ENCODE measurements at places on chromosomes 1 and 21.

DNA sequence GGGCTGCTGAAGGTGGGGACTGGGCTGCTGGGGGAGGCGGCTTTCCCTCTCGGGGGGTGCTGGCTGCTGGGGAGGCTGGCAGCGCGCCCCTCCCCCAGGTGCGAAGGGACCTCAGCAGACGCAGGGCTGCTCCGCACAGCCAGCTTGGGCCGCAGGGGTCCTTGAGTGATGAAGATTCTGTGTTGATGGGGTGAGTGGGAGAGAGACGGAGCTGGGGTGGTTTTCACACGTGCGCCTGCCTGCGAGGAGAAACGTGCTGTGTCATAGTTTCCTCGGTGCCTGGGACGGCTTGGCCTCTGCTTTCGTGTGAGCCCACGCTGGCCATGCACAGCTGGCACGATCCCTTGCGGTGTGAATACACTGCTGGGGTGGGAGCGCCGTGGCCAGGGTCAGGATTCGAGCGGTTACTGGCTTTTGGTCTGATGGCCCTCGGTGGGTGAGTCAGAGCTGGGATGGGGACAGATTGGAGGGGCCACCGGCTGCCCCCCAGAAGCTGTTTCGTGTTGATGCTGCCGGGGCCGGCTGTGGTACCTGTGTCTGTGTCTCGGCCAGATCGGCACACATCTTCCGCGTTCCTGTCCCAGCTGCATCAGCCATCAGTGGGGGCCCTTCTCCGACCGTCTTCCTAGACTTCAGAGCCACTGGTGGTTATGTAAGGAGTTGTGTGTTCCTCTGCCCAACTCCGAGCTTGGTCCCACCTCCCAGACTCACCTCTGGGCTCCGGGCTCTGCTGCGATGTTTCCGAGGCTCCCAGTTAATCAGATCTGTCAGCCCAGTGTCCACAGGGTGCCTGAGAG lies 24.9 kb downstream of the PRKCZ start:
- DNase-seq = no peak

- no peak for DNase-seq
Measured at GRCh38 chr1:245234217-245235081, 79.7 kb downstream of the KIF26B start.

GRCh38 chr1:66532214-66532613 lies 1.7 kb upstream of the SGIP1 start:
- no peak for DNase-seq

- DNase-seq = no peak
Measured at GRCh38 chr1:184881941-184882913, 92.1 kb downstream of the NIBAN1 start.

DNA sequence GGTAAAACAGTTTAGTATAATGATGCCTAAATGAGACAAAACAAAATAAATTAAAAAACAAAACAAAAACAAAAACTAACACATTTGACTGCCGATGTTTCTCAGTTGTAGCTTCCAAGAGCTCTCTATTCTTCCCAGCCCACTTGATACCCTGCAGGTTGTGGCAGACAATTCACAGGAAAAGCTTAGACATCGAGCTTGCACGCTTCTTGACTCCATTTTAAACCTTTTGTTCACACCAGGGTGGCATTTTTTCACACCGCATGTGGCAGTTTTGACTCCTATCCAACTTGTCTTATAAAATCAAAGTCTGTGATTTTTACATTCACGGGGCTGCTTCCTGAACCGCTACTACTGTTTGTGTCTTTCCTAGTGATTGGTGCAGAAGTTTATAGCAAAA lies 575.9 kb downstream of the USP25 start:
- DNase-seq = no peak

GRCh38 chr1:41794031-41794430 lies 124.7 kb downstream of the HIVEP3 start:
- no peak for DNase-seq

GRCh38 chr1:161096015-161096414 lies 2.1 kb upstream of the KLHDC9 start:
- no peak for DNase-seq

- DNase-seq = no peak
Measured at GRCh38 chr1:22971611-22972405, 858 bp downstream of the LACTBL1 start.

- no peak for DNase-seq
Measured at GRCh38 chr1:154253671-154254070, 18.8 kb upstream of the HAX1 start.

DNA sequence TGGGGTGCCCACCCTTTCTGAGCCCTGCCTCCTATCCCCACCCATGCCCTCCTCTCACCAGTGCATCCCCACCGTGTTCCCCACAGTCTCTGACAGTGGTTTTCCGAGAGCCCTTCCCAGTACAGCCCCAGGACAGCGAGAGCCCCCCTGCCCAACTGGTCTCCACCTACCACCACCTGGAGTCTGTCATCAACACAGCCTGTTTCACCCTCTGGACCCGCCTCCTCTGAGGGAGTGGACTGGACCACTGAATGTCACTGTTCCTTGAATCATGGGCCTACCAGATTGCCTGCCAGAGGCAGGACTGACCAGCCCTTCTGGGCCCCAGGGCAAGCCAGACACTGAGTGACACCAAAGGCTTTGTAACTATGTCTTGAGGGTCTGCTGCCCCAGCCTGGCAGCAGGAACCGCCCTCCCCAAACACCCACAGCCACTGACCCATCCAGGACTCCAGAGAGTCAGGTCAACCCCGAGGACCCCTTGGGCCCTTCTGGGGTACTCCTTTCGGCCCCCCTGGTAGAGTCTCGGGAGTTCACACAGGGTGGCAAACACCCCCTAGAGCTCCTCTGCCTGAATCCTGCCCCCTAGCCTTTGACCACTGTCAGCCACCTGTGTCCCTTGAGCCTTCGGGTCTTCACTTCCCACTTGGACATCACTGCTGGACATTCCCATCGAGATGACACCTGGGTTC lies 3.3 kb downstream of the HYI start:
- no peak for DNase-seq

- no peak for DNase-seq
Measured at GRCh38 chr1:244963231-244963826, 99.0 kb upstream of the HNRNPU start.

DNA sequence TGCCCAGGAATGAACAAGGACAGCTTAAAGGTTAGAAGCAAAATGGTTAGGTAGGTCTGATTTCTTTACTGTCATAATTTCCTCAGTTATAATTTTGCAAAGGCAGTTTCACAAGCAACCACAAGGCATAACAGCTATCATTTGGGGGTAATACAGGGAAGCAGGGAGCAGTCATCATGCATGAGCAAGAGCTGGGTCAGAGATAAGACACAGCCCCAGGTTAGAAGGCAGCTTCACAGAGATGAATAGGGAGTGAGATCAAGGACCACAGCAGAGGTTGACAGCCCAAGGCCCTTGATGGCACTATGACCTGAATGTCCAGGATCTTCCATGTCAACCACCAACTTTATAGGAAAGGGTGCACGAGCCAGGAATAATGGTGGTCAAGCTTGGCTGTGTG lies 9.0 kb upstream of the CSRP1 start:
- no peak for DNase-seq

GRCh38 chr1:101238031-101238628 lies 1.3 kb downstream of the S1PR1 start:
- no peak for DNase-seq

Data from NCI-H2171 (cell line).